ENCODE measurements at places on chromosomes 7 and 10. TPM values are rescaled to one million over a fixed set of nuclear protein-coding genes. Genes with fewer than 3 reads are reported as not detected.

DNA sequence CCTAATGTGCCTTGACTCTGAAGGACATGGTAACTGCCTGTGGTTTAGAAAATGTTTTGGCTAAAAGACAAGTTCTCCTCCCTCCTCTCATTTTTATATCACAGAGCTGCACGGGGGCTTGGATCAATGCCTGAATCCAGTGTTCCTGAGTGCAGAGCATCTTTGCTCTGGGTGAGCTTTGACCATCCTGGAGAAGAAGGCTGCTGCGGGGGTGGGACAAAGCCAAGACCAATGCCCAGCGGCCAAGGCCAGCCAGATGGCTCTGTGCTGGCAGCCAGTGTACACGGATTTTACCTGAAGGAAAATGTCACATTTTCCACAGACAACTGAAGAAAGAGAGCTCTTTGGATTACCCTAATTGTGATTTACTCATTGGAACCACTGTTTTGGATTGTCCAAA is 102.0 kb upstream of the TARP start:
- DNase-seq: no peak
- H3K27ac ChIP-seq: no peak overlapping the region
- peaks cover 10% of the 10 kb centered on the region for H3K4me1 ChIP-seq
- peaks cover 6% of the 10 kb centered on the region for H3K36me3 ChIP-seq
- no peak overlapping the region for H3K4me3 ChIP-seq

- no peaks in the 10 kb centered on the region for H3K27me3 ChIP-seq
- H3K36me3 ChIP-seq: no peaks in the 10 kb centered on the region
- no peak for DNase-seq
- H3K4me3 ChIP-seq: peak overlapping the region; percentile 45
Observed at GRCh38 chr7:51121036-51121790, 195.4 kb downstream of the COBL start.

GRCh38 chr10:25875556-25876165 is 58.4 kb upstream of the MYO3A start:
- no peak overlapping the region for H3K27ac ChIP-seq
- no peak overlapping the region for H3K4me3 ChIP-seq
- H3K36me3 ChIP-seq: no peaks in the 10 kb centered on the region
- peaks cover 4% of the 10 kb centered on the region for H3K27me3 ChIP-seq
- peak; percentile 85 for DNase-seq
- no peaks in the 10 kb centered on the region for H3K4me1 ChIP-seq

DNA sequence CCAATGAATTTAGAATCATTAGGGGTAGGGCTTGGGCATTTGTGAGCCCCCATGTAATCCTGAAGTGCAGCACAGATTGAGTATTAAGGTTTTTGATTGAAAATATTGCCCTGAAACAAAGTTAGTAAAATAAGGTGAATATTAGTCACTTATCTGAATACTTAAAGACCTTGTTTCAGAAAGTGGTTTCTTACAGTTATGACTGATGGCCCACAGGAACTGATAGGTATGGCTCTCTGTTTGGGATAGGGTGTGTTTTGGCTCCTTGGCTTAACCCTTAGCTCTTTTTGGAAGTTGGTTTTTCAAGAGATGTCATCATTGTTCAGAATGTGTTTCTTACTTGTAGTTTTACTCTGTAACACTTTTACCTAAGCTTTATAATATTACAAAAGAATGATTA is 34.8 kb downstream of the MDFIC start:
- no peaks in the 10 kb centered on the region for H3K27me3 ChIP-seq
- H3K4me3 ChIP-seq: no peak overlapping the region
- H3K36me3 ChIP-seq: peaks cover 21% of the 10 kb centered on the region
- no peak for DNase-seq

GRCh38 chr7:31258391-31258790 is 82.1 kb downstream of the NEUROD6 start:
- H3K27me3 ChIP-seq: no peaks in the 10 kb centered on the region
- H3K4me1 ChIP-seq: no peaks in the 10 kb centered on the region
- no peak overlapping the region for H3K27ac ChIP-seq
- no peak overlapping the region for H3K4me3 ChIP-seq
- H3K36me3 ChIP-seq: no peaks in the 10 kb centered on the region

The LOXL4 gene
- not detected for total RNA-seq

The ADAM22 gene
- total RNA-seq: 1.9 TPM

- H3K4me3 ChIP-seq: no peak overlapping the region
- H3K36me3 ChIP-seq: no peaks in the 10 kb centered on the region
- H3K27ac ChIP-seq: no peak overlapping the region
Observed at GRCh38 chr10:117530791-117531190, 11.8 kb upstream of the EMX2 start.

DNA sequence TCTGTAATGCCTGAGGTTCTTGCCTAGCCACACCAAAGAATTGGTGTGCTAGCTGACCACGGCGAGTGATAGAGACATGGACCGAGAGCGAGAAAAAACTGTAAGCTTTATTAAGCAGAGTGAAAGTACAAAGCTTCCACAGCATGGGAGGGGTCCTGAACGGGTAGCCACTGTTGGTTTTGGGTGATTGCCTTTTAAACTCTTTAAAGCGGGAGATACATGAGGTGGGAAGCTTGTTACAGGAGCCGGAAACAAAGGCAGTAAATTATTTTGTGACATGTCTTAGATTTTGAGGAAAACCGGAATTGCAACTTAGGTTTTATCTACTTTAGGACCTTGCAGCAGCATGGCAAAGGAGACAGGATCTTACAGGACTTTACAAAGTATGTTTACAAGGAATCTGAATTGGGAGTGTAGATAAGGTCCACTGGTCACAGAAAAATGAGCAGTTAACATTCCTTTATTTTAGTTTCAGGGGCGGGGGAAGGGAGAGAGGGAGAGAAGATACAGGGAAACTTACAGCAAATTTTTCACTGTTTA is 252.7 kb upstream of the MBL2 start:
- no peak for DNase-seq
- no peak overlapping the region for H3K4me3 ChIP-seq
- no peaks in the 10 kb centered on the region for H3K36me3 ChIP-seq
- no peaks in the 10 kb centered on the region for H3K4me1 ChIP-seq
- no peaks in the 10 kb centered on the region for H3K27me3 ChIP-seq

DNA sequence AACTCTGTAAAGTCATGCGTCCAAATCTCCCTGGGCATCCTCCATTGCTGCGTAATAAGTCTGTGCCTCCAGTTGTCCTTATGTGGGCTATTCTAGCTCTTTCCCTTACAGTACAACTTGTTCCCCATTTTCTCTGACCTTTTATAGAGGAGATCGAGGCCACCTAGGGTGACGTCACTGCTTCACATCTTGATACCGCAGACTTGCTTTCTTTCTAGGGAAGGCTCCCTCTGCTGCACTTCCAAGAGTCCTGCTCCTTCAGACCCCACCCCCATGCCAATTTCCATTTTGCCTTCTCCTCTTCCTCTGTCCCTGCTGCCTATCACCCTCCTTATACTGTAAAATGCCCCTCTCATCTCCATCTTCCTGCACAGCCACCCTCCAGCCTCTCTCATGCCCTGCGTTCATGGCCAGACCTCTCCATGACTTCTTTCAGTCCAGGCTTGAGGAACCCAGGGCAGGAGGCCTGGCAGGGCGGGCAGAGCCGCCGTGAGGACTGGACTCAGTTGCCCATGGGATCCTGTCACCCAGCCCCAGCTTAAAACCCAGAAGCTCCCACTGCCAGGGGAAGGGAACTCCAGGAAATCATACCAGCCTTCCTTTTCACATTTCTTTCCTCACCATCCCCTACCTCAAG is 57.5 kb downstream of the CAMK1D start:
- H3K27me3 ChIP-seq: no peaks in the 10 kb centered on the region
- no peak overlapping the region for H3K4me3 ChIP-seq
- DNase-seq: no peak
- peaks cover 11% of the 10 kb centered on the region for H3K36me3 ChIP-seq

DNA sequence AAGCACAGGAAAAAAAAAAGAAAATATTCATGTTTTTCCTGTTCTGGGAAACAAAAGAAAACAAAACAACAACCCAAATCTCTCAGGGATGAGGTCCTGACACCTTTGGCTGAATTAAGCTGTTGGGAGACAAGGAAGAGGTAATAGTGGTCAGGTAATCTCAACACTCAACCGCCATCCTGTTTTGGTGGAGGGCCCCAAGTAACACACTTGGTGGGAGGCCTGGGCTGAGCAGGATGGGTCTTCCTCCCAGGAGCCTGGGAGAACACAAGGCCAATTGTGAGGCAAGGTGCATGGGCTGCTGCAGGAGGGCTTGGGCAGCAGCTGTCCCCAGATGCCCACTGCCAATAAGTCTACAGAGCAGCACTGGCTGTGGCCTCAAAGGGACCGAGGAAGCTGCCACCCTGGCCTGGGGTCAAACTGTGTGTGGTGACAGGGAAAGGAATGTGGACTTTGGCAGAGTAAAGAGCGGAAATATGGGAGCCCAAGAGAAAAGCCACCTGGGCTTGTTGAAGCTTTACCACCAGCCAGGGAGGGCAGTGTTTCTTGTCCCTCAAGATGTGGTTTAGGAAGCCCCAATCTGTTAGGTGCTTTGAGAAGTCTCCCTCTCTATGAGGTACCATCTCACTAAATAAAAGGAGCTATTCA is 93.5 kb upstream of the SLC25A13 start:
- peaks cover 20% of the 10 kb centered on the region for H3K27me3 ChIP-seq
- no peak overlapping the region for H3K4me3 ChIP-seq
- no peaks in the 10 kb centered on the region for H3K36me3 ChIP-seq
- no peak for DNase-seq

DNA sequence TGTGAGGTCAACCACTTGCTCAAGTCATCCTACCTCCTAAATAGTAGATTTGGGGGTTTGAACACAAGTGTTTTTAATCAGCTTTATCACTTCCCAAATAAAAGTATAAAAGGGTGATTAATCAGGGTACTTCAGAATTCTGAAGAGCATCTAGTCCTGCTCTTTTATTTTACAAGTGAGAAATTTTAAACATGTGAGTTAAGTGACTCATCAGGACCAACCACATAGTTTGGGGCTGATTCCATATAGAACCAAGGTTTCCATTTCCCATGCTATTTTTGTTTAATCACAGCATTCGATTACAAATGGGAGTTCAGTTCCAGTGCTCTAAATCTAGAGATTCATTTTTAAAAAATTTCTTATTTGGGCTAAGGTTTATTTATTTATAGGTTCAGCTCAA is 113.4 kb downstream of the GPR158 start:
- no peaks in the 10 kb centered on the region for H3K4me1 ChIP-seq
- DNase-seq: no peak

GRCh38 chr7:114924038-114924712 is 2.3 kb downstream of the MDFIC start:
- DNase-seq: no peak
- H3K4me3 ChIP-seq: peak overlapping the region; percentile 98
- peaks cover 45% of the 10 kb centered on the region for H3K4me1 ChIP-seq
- H3K27ac ChIP-seq: peak overlapping the region; percentile 99

DNA sequence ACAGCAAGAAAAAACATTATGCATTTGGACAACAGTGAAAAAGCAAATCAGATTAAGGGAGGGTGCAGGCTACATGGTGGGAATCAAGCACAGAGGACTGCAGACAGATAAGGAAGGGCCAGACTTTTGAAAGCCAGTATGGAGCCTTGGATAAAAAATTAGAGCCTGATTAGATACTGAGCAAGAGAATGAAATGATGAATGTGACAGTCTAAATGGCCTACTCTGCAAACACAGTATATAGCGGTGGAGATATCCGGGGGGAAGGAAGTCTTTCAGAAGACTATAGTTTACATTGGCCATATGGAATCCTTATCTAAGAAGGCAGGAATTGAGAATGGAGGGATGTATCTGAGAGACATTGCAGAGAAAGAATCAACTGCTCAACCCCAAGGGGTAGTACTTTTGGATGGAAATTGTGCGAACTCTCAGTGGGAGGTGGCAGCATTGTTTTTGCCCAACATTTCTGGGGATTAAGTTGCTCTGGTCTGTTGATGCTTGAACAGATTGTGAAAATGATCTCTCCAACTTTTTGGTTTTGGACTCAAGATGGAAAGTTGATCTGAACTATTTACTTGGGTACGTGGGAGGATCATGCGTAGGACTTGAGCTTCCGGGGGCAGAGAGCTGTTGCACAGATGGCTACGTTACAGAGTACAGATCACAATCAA is 39.4 kb upstream of the CHCHD3 start:
- DNase-seq: no peak
- no peak overlapping the region for H3K27ac ChIP-seq
- H3K36me3 ChIP-seq: no peaks in the 10 kb centered on the region
- no peaks in the 10 kb centered on the region for H3K27me3 ChIP-seq

The PNLIPRP3 gene
- total RNA-seq: not detected

- H3K4me3 ChIP-seq: no peak overlapping the region
- H3K27me3 ChIP-seq: no peaks in the 10 kb centered on the region
- H3K4me1 ChIP-seq: no peaks in the 10 kb centered on the region
- peak; percentile 32 for DNase-seq
Observed at GRCh38 chr10:69901628-69902505, 100.2 kb downstream of the COL13A1 start.

DNA sequence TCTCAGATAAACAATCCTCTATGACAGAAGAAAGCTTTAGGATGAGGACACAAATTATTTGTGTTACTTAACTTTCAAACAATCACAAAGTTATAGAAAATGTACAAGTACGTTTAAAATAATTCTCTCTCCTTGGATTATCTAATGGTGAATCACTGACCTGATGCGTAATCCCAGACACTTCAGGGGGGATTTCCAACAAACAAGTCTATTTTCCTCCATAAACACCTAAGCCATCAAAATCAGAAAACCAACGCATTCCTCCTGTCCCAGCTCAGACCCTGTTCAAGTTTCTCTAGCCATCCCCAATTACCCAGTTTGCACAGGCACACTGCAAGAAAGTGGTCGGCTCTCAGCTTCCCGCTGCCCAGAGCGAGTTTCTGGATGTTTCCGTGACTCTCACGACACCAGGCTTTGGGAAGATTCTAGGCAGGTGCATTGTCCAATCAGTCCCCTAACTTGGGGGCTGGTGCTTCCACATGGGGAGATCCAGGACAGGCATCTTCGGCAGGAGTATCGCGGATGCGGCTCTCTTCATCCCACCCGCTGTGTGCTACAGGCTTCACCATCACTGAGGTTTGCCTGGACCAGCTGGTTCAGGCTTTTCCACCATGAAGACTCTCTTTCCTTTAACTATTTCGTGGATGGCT is 200.0 kb downstream of the ZMYND11 start:
- no peak overlapping the region for H3K4me3 ChIP-seq
- no peak overlapping the region for H3K27ac ChIP-seq
- peaks cover 17% of the 10 kb centered on the region for H3K4me1 ChIP-seq
- H3K36me3 ChIP-seq: no peaks in the 10 kb centered on the region
- no peak for DNase-seq

- peaks cover 23% of the 10 kb centered on the region for H3K4me1 ChIP-seq
- H3K4me3 ChIP-seq: no peak overlapping the region
- no peak overlapping the region for H3K27ac ChIP-seq
- H3K36me3 ChIP-seq: peaks cover 34% of the 10 kb centered on the region
- H3K27me3 ChIP-seq: no peaks in the 10 kb centered on the region
- no peak for DNase-seq
Observed at GRCh38 chr10:16795410-16796073, 21.7 kb downstream of the RSU1 start.

The SLC13A4 gene
- total RNA-seq: not detected

- peak; percentile 4 for DNase-seq
- peaks cover 12% of the 10 kb centered on the region for H3K4me1 ChIP-seq
- H3K27me3 ChIP-seq: peaks cover 53% of the 10 kb centered on the region
- no peaks in the 10 kb centered on the region for H3K36me3 ChIP-seq
- no peak within 1 kb of the TSS for H3K27ac ChIP-seq
Observed at GRCh38 chr7:88759230-88760135, at the start of gene ZNF804B. ZNF804B (plus strand) TSS chr7:88759700; CDS start chr7:88759977, 277 bp downstream.

GRCh38 chr10:52488606-52489485 is 174.8 kb downstream of the DKK1 start:
- no peak overlapping the region for H3K4me3 ChIP-seq
- H3K27me3 ChIP-seq: no peaks in the 10 kb centered on the region

The ABCB1 gene
- 3.5 TPM for total RNA-seq

The LFNG gene
- 22.7 TPM for total RNA-seq

- H3K36me3 ChIP-seq: peaks cover 33% of the 10 kb centered on the region
- peak; percentile 44 for DNase-seq
- H3K27me3 ChIP-seq: no peaks in the 10 kb centered on the region
- peak overlapping the region; percentile 52 for H3K27ac ChIP-seq
Observed at GRCh38 chr7:32515890-32516550, 20.7 kb downstream of the AVL9 start.

The ABCA13 gene
- total RNA-seq: not detected

All from activated naive CD4-positive, alpha-beta T cell treated with anti-CD3 and anti-CD28 coated beads for 36 hours (primary cell).